ENCODE measurements at places on chromosomes 16 and 17. TPM values are rescaled to one million over a fixed set of nuclear protein-coding genes. Genes with fewer than 3 reads are reported as not detected.

DNA sequence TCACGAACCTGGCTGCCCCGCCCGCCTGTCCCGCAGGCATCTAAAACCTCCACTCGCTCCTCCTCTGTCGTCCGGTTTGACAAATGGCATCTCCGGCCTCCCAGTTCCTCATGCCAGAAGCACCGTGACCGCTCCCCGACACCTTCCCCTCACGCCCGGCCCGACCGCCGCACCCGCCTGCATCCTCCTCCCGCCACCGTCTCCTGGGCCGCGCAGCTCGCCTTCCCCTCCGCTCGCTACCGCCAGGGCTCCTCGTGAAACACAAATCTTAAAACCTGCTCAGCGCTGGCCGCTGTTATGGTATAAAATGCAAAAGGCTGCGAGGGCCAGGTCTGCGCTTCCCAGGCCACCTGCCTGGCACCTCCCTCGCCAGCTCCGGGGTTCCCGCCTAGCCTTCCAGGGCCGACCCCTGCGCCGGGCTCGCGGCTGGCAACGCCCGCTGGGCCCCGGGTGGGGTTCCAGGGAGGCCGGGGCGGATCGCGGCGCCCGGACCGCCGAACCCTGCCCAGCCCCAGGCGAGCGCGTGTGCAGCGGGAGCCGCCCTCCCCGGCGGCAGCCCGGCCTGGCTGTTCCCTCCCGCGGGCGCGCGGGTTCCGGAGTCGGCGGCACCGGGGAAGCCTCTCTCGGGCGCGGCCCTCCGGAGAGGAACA is 488 bp downstream of the SPSB3 start:
- DNase-seq: no peak

GRCh38 chr17:147796-148740 is 10.7 kb downstream of the SCGB1C2 start:
- no peak for DNase-seq

GRCh38 chr17:40278414-40278813 is 9.3 kb upstream of the CDC6 start:
- no peak for DNase-seq

DNA sequence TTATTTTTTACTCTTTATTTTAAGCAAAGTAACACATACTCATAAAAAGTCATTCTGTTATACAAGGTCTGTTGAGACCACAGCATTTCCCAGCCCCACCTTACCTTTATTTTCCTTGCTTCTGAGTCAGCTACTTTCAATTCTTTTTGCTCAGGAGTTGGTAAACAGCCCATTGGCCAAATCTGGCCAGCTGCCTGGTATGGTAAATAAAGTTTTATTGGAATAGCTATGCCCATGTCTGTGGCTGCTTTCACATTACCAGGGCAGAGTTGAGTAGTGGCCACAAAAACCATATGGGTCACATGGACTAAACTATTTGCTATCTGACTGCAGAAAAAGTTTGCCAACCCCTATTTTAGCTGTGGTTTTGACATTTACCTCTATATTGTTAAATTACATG is 3.4 kb upstream of the NSRP1 start:
- no peak for DNase-seq

- DNase-seq: no peak
Observed at GRCh38 chr16:73154063-73154870, 106.3 kb upstream of the ZFHX3 start.

- DNase-seq: no peak
Observed at GRCh38 chr16:22252317-22252716, 44.9 kb upstream of the POLR3E start.

DNA sequence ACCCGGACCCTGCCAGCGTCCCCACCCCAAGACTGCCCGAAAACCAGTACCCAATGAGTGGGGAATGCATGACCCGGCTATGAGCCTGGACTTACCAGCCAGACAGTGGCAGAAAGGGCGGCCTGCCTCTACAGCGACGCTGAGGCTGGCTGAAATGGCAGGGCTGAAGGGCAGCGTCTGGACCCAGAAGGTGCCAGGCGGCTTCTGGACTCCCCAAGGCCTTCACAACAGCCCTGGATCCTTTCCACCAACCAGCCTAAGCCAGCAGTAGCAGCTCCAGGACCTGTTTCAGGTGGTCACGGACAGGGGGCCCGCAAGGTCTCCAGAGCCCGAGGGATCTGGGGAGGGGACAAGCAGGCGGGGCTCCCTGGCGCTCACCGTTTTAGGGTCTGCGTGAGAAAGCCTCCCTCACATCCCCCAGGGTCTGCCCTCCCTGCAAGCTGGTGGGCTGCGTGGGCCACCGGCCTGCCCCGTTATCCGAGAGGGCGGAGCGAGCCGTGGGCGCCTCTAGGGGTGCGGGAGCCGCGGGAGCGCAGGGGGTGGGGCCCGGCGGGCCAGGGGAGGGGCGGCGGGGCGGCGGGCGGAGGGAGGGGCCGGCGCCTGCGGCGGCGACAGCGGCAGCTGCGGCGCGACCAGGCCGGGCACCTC is at the start of gene RIPOR1:
TSS of gene RIPOR1 (plus strand) at position 608 of the 648 bp plus-strand sequence. CDS start 9,618 bp downstream, outside the sequence.
- DNase-seq: peak; percentile 53

DNA sequence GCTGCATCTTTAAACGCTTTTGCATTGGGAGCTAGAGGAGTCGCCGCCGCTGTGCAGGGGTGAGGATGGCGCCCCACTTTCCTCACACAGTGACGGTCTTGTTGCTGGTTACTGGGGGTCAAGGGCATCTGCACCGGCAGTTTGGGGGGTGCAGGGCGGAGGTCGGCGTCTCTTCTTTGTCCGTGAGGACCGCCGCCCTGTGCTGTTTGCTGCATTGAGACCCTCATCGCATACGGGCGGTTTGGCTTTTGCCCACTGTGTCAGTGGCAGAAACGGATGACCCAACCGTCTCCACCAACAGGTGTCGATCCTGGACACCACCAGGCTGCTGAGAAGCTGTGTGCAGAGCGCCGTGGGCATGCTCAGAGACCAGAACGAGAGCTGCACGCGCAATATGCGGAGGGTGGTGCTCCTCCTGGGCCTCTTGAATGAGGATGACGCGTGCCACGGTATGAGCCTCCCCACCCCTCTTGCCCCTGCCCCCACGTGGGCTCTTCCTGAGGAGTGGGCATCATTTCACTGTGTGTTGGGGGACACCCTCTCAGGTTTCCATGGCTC is 61.2 kb upstream of the ENDOV start:
- peak; percentile 37 for DNase-seq

DNA sequence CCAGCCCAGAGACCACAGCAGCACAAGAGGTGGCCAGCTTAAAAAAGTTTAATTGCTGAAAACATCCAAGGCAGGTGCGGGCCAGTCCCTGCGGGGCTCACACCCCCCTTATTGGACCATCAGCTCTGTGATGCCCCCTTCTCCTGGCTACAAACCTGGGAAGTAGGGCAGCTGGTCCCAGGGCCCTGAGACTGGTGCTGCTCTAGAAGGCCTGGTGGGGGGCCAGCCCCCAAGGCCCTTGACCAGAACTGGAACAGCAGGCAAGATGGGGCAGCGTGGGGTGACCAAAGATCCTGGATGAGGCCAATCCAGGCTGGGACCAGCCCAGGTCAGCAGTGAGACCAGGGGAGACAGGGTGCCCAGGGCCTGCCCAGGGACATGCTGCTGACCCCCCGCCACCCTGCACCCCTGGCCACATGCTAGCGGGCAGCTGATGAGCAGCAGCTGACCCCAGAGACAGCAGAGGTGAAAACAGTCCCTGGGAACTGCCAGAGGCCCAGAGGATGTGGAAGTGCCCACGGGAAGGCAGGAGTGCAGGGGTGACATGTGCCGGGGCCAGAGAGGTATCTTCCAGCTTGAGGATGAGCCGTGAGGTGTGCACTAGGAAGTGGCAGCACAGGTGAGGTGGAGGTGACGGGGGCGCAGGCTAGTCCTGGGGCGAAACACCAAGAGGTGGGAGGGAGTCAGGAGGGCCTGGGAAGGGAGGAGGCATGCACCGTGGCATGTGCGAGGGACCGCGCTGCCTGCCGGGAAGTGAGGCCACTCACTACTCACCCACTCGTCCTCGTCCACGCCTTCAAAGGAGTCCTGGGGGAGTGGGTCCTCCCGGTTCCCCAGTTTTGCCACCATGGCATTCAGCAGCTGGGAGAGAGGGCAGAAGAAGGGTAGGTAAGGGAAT is 3.6 kb upstream of the PAM16 start:
- DNase-seq: no peak

GRCh38 chr17:66885417-66885816 is 50.5 kb downstream of the CACNG5 start:
- no peak for DNase-seq

GRCh38 chr16:17291289-17291688 is 179.5 kb downstream of the XYLT1 start:
- DNase-seq: no peak

GRCh38 chr16:19116711-19117449 is 3.1 kb downstream of the ITPRIPL2 start:
- DNase-seq: no peak

- DNase-seq: peak; percentile 77
Observed at GRCh38 chr17:36463916-36464764, 22.3 kb upstream of the ZNHIT3 start.

- DNase-seq: peak; percentile 36
Observed at GRCh38 chr16:57017251-57017650, 27.9 kb downstream of the NLRC5 start.

DNA sequence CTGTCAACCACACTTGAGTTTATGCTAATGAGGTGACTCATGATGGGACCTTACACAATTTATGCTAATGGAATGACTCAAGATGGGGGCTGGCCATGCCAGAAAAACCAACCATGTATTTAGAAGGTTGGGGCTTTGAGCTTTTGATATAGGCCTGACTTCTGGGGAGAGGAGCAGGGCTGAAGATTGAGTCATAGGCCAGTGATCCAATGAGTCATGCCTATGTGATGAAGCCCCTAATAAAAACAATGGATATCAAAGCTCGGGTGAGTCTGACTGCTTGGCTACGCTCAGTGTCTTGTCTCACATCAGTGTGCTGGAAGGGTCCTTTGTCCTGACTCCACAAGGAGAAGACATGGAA is 7.3 kb downstream of the MFSD6L start:
- no peak for DNase-seq

GRCh38 chr16:83898463-83899271 is at the start of gene MLYCD:
Gene MLYCD, plus strand, starts transcription at chr16:83899115. Its CDS starts 30 bp downstream, at chr16:83899145.
- peak; percentile 93 for DNase-seq

DNA sequence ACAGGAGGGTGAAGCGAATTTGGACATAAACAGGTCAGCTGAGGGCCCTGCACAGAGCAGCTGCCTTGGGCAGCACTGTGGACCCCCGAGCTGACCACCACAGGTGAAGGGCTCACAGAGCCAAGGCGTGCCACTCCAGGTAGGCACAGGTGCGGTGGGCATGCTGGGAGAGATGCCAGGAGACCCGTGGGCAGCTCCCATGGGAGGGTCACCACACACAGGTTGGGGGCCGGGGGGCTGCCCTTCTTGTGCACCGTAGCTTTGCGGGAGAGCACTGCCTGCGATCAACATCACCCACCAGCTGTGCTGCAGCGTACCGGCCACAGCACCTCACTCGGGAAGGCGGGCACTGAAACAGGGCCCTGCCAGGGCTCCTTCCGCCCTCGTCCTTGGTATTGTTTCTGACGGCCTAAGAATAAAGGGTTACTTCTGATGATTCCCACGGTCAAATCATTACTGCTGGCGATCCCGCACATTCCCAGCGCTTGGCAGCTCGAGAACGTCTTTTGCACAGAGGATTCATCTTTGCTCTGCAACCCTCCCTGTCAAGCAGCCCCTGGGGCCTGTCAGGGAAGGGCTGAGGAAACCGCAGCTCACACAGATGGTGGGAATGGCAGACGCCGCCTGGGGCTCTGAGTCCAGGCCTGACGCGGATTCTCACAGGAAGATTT is 181.7 kb downstream of the BANP start:
- DNase-seq: no peak

DNA sequence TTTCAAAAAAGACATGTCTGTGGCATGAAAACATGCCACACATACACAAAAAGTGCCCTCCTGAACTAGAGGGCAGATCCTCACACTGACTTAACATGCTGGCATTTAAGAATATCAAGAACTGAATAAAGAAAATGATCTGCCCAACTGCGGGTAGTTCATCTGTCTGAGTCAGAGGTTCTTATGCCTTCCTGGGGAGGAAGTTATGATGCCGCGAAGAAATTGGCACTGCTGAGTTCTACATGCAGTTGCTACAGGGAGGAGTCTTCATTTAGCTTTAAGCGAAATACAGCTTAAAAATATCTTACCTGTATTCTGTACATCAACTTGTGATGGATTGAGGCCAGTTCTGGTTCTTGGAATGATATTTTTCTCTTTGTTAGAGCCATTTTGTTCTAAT is 6.3 kb downstream of the ALDH3A2 start:
- DNase-seq: no peak

- no peak for DNase-seq
Observed at GRCh38 chr17:7322520-7323194, 6.5 kb downstream of the NEURL4 start.

DNA sequence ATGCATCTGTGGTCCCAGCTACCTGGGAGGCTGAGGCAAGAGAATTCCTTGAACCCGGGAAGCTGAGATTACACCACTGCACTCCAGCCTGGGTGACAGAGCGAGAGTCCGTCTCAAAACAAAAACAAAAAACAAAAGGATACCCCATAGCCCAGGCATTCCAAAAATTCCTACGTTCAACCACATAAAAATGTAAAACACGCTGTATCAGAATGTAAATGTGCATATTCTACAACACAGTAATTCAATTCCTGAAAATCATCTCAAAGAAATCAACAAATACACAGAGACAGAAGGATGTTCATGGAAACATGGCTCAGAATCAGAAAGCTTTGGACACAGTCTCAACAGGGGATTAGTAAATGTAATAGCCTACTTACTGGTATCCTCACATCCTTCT is 33.0 kb downstream of the COG7 start:
- DNase-seq: no peak

- no peak for DNase-seq
Observed at GRCh38 chr16:16143038-16143763, 80.1 kb downstream of the ABCC6 start.

- no peak for DNase-seq
Observed at GRCh38 chr16:86556576-86556975, 1.5 kb upstream of the MTHFSD start.

Gene TERF2IP
- total RNA-seq: 30.7 TPM

Gene NPIPB13
- total RNA-seq: 9.9 TPM

Gene SEZ6
- total RNA-seq: 0.66 TPM

Gene LCAT
- 4.0 TPM for total RNA-seq

Gene CDH11
- 6.0 TPM for total RNA-seq
